ENCODE measurements at places on chromosomes 2 and 18. TPM values are rescaled to one million over a fixed set of nuclear protein-coding genes. Genes with fewer than 3 reads are reported as not detected.

GRCh38 chr2:159712929-159713420, 669 bp downstream of the MARCHF7 start:
- no peak for DNase-seq

The TMEM163 gene
- 0.10 TPM for polyA plus RNA-seq

The CAVIN2 gene
- polyA plus RNA-seq, result not detected

The PRKCE gene
- 11.7 TPM for polyA plus RNA-seq

DNA sequence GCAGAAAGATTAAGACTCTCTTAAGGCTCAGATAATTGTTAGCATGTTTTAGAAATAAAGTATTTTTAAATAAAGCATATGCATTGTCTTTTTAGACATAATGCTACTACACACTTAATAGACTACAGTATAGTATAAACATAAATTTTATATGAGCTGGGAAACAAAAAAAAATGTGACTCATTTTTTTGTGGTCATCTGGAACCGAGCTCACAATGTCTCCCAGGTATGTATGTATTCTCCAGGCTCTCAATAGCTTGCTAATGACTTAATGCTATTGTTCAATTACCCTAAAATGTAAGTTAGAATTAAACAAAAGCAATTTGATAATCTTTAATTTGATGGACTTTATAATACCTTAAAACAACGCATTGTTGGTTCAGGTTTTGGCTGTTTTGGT, 167.2 kb downstream of the NUP35 start:
- DNase-seq, result no peak

DNA sequence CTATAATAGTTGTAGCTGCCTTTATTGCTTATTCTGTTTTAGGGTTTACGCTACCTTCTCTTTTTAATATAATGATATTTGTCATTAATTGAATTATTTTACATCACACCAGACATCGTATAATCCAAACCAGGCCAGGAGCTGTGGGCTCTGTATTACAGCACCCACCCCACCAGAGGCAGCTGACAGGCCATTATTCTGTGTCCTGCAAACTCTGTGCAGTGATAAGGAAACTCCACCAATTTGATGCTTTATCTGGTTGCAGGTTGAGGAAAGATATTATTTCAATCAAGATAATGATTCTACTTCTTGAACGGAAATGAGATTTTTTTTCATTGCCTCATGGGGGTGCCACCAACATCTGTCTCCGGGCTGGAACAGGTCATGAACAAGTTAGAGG, 227.3 kb downstream of the ZBTB7C start:
- no peak for DNase-seq
